ENCODE measurements at places on chromosomes 4 and X.

GRCh38 chr4:173325007-173325736, 9.0 kb downstream of the HMGB2 start:
- DNase-seq: no peak

DNA sequence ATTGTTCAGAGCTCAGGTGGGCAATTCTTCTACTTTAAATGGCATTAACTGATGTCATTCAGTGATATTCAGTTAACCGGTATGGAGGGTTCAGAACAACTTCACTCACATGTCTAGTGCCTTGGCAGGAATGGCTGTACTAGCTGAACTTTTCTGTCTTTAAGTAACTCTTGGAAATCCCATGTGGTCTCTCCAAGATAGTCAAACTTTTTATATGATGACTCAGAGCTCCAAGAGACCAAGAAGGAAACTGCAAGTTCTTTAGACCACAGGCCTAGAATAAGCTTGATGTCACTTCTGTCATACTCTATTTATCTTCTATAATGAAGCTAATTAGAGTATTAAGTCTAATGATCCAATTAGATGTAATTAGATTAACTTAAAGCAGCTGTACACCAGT, 24.9 kb downstream of the LHFPL1 start:
- peak; percentile 45 for DNase-seq

DNA sequence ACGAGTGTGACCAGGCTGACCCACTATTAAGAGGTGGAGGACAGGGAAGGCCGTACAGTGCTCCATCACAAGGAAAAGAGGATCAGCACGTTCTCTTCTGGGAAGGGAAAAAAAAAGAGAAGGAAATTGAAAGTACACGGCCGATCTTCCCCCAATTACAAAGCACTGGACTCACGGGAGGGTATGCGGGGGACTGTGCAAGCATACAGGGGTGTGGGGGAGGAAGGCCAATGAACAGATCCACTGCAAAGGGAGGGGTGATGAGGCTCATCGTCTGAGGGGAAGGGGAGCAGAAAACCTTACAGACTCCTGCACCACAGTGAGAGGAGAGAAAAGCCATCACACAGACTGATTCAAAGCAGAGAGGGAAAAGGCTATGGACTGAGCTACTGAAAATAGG, 1.1 kb downstream of the ELK1 start:
- no peak for DNase-seq

DNA sequence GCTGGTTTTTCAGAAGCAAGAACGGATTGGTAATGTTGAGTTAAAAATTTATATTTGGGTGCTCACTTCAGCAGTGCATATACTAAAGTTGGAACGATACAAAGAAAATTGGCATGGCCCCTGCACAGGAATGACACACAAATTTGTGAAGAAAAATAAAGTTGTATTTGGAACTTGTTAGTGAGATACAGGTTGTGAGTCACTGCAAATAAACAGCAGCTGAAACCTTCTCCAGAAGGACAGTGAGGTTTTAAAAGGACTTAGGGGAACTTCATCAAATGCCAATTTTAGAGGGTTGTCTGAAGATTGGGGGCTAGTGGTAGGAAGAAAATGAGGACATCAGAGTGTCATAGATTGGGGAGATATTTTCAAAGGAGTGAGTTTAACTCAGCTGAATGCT, 79.7 kb upstream of the ELOVL6 start:
- DNase-seq: no peak

- no peak for DNase-seq
Observed at GRCh38 chr4:52961666-52962412, 99.7 kb downstream of the RASL11B start.

DNA sequence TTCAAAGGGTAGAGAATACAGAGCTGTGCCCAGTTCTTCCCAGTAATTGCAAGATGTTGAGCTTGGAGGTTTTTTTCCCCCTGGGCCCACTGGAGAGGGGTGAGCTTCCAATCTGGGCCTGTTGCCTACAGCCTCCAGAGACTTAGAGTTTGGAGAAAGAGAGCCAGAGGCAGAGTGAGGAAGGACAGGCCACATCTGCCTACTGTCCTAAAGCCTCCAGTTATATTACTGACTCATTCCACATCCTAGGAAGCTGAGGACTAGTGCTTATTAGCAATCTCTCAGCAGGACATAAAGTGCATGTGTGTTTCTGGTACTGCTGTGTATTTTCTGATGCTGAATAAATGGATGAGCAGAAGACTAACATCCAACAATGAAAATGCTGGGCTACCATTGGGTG, 181.0 kb upstream of the MAMLD1 start:
- DNase-seq: no peak

DNA sequence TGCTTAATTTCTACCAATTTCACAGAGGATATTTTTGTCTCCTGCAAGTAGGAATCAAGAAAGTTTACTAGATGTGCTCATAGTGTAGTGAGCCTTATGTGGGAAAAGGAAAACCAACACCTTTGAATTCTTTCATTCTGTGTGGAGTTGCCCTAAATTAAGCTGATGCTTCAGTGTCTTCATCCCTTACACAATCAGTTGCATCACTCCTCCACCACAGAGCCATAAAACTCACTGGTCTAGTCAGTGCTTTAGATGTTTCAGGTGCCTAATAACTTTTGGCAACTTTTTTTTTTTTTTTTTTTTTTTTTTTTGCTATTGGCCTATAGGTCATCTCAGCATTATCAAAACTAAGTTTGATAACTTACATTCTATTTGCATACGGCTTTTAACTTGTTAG, 41.5 kb downstream of the HHIP start:
- no peak for DNase-seq

- DNase-seq: no peak
Observed at GRCh38 chr4:18390655-18391353, 369.2 kb upstream of the LCORL start.

- DNase-seq: no peak
Observed at GRCh38 chr4:172983014-172983413, 185.6 kb upstream of the GALNT7 start.

- no peak for DNase-seq
Observed at GRCh38 chr4:67714248-67714583, 13.3 kb upstream of the UBA6 start.

DNA sequence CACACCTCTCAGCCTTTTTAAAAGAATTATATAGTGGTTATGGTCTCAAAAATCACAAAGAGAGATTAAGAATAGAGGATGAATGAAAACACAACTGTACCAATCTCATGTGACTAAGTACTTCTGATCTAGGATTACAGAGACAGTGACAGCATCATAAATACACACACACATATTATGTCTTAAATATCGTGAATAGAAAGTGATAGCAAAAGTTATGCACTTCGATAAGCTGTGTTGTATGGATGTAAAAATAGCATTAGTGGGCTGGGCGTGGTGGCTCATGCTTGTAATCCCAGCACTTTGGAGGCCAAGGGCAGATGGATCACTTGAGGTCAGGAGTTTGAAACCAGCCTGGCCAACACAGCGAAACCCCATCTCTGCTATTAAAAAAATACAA, 25.0 kb downstream of the GYPA start:
- no peak for DNase-seq

- no peak for DNase-seq
Observed at GRCh38 chr4:52244848-52245247, 193.7 kb downstream of the SPATA18 start.

DNA sequence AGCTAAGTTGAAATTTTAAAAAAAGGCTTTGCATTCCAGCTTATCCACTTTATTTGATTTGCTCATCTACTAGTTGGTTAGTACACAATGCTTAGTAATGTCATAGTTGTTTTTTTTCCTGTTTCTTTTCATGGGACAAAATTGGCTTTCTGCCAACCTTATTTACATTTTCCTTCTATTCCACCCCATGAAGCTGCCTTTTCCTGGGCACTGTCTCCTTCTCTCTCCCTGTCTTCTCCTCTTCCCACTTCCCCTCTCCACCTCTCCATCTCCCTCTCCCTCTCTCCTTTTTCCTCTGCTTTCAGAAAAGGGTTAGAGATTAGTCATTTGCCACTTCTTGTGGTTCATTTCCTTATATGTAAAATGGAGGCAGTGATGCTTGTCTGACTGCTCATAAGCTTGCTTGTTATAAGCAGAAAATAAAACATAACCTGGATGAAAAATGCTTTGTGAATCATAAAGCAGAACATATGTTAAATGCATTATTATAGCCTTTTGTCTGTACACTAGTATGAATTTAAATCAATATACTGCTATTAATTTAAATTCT, 181.9 kb downstream of the CEP135 start:
- DNase-seq: no peak

DNA sequence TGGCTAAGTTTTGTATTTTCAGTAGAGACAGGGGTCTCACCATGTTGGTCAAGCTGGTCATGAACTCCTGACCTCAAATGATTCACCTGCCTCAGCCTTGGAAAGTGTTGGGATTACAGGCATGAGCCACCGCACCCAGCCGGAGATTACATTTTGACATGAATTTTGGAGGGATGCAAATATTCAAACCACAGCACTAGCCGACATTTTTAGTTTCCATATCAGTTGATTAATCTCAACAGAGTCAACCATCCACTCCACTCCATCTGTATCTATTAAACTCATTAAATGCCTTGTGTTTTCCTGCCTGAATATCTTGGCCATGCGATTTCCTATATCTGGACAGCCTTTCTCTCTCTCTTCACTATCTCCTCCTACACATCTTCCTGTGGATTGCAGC, 64.1 kb upstream of the PDGFRA start:
- no peak for DNase-seq

GRCh38 chr4:80171251-80171650, 26.1 kb upstream of the PRDM8 start:
- peak; percentile 90 for DNase-seq

- DNase-seq: no peak
Observed at GRCh38 chr4:150259861-150260567, 181.8 kb downstream of the DCLK2 start.

DNA sequence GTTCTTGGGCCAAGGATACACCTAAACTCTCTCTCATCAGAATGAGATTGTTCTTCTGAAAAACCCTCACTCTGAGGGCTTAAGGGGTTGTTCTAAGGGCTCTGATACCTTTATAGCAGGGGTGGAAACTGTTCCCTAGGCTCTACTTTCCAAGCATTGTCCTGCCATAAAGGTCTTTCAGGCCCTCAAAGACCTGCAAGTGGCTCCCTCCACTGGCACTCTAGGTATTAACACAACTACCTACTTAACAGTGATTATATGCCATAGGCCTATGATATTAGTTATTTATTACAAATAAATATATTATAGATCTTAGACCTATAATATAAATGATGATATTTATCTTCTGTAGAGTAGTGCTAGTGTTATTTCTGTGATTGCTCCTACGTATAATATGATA, 473.7 kb upstream of the RPS6KA3 start:
- no peak for DNase-seq

GRCh38 chr4:100486496-100486895, 31.3 kb downstream of the EMCN start:
- DNase-seq: no peak

DNA sequence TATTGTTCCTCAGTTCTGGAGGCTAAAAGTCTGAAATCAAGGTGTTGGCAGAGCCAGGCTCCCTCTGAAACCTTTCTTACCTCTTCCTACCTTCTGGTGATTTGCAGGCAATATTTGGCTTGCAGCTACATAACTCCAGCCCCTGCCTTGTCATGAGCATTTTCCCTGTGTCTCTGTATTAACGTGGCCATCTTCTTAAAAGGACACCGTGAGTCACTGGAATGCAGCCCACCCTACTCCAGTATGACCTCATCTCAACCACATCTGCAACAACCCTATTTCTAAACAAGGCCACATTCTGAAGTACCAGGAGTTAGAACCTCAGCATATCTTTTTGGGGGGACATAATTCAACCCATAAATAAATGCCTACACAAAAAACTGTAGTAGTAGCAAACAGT, 40.7 kb downstream of the FANCB start:
- no peak for DNase-seq

DNA sequence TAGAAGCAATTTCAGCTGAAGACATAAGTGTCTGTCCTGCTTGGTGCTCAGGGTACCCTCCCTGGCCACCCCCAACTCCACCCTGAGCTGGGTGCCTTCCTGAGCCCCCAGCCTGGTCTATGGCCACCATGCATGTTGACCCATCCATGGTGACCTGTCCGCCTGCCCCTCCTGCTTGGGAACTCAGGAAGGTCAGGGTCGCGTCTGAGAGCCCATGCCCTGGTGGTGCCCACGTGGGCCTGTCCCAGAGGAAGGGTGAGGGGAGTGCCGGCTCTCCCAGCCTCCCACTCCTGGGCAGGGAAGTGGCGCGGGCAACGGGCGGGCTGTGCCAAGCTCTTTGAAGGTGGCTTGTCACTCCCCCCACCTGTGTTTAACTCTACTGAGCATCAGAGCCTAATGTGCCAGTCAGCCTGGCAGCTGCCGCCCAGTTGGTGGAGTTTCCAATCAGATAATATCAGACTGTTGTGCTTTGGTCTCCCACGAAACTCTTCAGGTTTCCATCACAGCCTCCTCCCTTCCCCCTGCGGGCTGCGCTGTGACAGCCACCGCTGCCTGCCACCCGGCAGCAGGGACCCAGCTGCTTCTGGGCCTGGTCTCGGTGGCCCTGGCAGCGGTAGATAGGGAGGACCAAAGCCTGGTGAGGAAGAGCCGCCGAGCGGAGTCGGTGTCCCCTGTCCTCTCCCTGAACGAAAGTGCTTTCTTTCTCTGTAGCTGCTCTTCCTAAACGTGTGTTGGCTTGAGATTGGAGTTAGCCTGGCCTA, 4.8 kb downstream of the SH3BP2 start:
- DNase-seq: no peak

- DNase-seq: no peak
Observed at GRCh38 chr4:109746728-109747127, 16.9 kb upstream of the PLA2G12A start.

DNA sequence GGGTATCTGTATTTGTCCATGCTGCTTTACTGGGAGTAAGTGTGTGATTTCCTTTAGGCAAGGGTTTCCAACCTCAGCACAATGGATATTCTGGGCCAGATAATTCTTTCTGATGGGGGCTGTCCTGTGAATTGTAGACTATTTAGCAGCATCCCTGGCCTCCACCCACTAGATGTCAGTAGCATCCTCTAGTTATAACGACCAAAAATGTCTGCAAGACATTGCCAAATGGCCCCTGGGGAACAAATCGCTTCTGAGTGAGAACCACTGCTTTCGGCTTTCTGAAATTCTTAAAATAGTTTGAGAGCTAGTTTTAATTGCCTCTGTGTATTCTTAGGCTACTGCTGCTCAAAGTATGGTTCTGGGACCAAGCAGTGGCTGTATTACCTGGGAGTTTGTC, 81.2 kb upstream of the GPM6B start:
- no peak for DNase-seq

- no peak for DNase-seq
Observed at GRCh38 chr4:47084795-47085194, 53.4 kb downstream of the GABRB1 start.

GRCh38 chrX:75038925-75039324, 113.7 kb upstream of the NEXMIF start:
- no peak for DNase-seq

DNA sequence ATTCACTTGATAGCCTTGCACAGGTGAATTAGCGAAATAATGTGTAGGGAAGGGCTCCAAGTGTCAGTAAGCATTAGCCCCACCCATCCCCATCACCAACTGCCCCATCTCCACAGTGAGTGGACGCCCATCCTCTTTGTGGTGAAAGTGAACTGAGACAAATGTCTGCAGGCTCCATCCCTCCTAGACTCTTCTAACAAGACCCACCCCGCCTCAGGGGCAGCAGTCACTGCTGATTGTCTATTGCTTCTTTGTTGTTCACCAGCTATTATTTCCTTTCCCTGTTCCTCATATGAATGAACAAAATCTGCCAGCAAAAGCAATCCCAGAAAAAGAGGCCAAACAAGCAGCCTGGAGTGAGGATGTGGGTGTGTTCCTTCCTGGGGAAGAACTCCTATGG, 96.4 kb downstream of the LDB2 start:
- no peak for DNase-seq

Data from stromal cell of bone marrow (primary cell).